Heart left ventricle (tissue), 16 donors: ENCODE measurements at places on chromosomes 1 and 21. TPM values are rescaled to one million over a fixed set of nuclear protein-coding genes. Genes with fewer than 3 reads are reported as not detected.

The OR10J1 gene
- not detected for total RNA-seq

DNA sequence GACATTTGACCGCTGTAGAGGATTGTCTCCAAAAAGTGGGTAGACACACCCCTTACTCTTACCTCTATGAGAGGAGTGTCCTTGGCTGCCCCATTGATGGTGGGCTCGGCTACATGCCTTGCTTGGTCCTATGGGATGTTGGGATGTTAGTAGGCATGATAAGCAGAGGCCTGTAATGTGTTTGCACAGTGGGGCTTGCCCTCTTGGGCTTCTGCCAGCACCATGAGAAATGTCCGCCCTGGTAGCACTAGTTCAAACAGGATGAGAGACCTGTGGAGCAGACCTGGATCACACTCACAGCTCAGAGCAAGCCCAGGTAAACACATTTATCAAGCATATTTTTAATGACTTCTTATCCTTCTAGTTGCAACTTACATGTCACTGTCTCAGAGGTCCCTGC, 54.2 kb downstream of the SH3GLB1 start:
- no peak overlapping the region for H3K4me3 ChIP-seq
- H3K4me1 ChIP-seq: no peaks in the 10 kb centered on the region
- DNase-seq: no peak
- no peaks in the 10 kb centered on the region for H3K27me3 ChIP-seq
- no peak overlapping the region for H3K27ac ChIP-seq

The PIK3C2B gene
- 27.5 TPM for total RNA-seq

DNA sequence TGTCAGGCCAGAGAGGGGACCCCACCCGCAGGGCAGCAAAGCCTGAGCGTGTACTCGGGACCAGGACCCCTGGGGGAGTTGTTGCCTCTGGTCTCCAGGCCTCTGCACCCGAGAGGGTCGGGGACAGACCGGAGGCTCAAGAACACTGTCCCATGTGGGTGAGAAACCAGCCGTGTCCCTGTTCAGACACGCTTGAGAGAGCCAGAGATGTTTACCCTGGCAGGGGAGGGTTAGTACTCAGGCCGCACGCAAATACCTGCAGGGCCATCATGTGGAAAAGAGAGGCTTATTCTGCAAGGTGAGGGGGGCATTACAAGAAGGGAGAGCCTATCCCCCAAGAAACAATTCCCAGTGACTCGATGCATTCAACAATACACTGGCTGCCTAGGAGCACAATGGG, 74.0 kb upstream of the ARHGEF16 start:
- H3K4me1 ChIP-seq: no peaks in the 10 kb centered on the region
- no peaks in the 10 kb centered on the region for H3K36me3 ChIP-seq
- no peaks in the 10 kb centered on the region for H3K27me3 ChIP-seq
- DNase-seq: no peak
- no peak overlapping the region for H3K4me3 ChIP-seq

DNA sequence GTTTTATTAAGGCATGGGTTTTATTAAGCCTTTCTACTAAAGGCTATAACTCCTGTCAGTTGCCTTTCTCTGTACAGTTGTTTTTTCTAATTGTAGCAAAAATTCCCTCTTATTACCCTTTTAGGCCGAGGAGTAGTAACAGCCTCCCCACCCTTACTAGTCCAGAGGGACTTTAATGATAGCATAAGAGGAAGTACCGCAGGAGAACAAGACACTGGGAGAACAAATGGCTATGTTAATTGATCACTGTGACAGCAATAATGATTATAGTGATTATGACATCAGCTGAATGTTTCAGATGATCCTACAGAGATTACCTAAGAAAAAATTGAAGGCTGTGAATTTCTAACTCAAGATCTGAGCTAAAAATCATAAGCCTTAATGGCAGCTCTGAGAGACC, 383.0 kb upstream of the PTBP2 start:
- no peaks in the 10 kb centered on the region for H3K4me1 ChIP-seq
- no peaks in the 10 kb centered on the region for H3K36me3 ChIP-seq
- H3K27me3 ChIP-seq: no peaks in the 10 kb centered on the region
- H3K4me3 ChIP-seq: no peak overlapping the region
- H3K27ac ChIP-seq: no peak overlapping the region

The FAM177B gene
- 0.16 TPM for total RNA-seq

- no peaks in the 10 kb centered on the region for H3K36me3 ChIP-seq
- H3K27me3 ChIP-seq: peaks cover 16% of the 10 kb centered on the region
- no peak overlapping the region for H3K27ac ChIP-seq
Measured at GRCh38 chr1:157103268-157103667, 3.7 kb upstream of the ETV3L start.

DNA sequence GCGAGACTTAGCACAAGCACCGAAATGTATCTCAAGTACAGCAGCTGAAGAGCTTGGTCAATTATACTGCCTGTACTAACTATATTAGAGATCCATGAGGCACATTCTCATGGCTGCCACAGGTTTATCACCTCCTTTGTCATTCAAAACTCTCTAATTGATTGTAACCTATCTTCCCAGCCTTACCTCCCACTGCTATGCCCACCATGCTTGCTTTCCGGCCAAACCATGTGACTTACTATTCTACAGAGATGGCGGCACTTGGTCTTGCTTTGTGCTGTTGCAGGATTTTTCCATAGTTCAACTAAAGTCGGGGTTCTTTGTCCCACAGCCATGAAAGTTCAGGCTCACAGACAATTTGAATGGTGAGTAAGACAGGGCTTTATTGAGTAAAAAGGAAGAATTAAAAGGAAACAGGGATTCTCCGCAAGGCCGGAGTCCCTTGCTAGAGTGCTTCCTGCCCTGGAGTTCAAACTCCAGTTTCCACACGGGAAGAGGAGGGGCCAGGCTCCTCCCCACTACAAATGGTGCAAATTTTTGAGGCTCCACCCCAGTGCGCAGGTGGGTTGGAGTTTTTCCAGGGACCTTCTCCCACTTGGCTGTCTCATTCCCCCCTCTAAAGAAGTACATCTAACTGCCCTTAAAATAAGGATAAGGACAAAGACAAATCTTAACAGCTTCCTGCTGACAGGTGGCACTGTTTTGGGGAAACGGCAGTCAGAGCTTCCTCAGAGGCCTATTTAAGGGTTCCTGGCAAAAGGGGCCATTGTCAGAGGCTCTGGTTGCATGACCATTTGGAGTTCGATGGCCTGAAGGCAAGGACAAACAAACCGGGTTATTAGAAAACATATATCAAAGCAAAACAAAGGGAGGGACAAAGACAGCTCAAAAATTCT, 28.7 kb downstream of the FMO2 start:
- H3K4me1 ChIP-seq: peaks cover 19% of the 10 kb centered on the region
- H3K4me3 ChIP-seq: no peak overlapping the region
- no peak for DNase-seq
- no peaks in the 10 kb centered on the region for H3K27me3 ChIP-seq

The AGT gene
- 37.1 TPM for total RNA-seq
